T47D (cell line): ENCODE measurements at places on chromosomes 4 and X.

GRCh38 chrX:150199181-150199580 lies 163.9 kb upstream of the MAMLD1 start:
- no peak for DNase-seq

GRCh38 chr4:57324673-57325307 lies 214.6 kb upstream of the IGFBP7 start:
- DNase-seq = no peak

DNA sequence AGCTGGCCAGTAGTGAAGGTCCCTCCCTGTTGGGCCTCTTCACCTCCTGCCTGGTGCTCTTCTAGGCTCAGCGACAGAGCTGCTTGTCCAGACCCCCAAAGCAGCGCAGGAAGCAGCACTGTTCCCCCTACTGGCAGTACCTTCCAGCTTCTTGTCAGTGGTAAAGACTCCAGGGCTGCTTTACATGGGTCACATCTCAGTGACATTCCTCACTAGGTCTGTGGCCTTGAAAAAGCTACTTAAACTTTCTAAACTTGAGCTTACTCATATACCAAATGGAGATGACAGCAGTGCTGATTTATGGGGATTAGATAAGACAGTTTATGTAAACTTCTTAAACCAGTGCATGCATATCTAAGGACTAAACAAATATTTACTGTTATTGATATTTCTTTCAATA lies 117.3 kb downstream of the FAT4 start:
- no peak for DNase-seq

GRCh38 chrX:107102980-107103379 lies 15.6 kb downstream of the RBM41 start:
- peak; percentile 12 for DNase-seq

DNA sequence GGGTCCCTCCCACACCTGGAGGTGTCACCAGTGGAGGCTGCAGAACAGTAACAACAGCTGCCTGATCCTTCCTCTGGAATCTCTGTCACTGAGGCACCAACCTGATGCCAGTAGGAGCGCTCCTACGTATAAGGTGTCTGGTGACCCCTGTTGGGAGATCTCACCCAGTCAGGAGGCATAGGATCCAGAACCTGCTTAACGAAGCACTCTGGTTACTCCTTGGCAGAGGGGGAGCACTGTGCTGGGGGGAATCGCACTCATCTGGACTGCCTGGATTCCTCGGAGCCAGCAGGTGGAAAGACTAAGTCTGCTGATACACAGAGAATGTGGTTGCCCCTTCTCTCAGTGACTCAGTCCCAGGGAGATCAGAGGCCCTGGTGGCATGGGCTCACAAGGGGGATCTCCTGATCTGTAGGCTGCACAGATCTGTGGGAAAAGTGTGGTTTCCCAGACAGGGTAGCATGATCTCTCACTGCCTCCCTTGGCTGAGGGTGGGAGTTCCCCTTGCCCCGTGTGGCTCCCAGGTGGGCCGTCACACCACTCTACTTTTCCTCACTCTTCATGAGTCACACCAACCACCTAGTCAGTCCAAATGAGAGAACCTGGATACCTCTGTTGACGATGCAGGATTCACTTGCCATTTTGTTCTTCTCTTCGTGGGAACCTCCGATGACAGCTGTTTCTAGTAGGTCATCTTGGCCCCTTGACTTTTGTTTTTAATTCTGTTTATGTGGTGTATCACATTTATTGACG lies 305.9 kb downstream of the IDS start:
- no peak for DNase-seq

- no peak for DNase-seq
Observed at GRCh38 chr4:108959491-108959890, 196.6 kb upstream of the ETNPPL start.

DNA sequence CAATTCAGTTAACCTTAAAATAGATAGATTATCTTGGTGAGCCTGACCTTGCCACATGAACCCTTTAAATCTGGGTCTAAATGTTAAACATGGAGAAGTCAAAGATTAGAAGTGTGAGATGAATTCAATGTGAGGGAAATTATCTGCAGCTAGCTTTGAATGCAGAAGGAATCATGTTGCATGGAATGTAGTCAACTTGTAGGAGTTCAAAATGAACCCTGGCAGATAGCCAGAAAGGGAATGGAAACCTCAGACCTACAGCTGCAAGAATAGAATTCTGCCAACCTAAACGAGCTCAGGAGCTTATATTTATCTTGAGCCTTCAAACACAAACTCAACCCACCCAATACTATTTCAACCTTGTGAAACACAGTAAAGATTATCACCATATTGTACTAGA lies 632.5 kb downstream of the KCTD8 start:
- no peak for DNase-seq

DNA sequence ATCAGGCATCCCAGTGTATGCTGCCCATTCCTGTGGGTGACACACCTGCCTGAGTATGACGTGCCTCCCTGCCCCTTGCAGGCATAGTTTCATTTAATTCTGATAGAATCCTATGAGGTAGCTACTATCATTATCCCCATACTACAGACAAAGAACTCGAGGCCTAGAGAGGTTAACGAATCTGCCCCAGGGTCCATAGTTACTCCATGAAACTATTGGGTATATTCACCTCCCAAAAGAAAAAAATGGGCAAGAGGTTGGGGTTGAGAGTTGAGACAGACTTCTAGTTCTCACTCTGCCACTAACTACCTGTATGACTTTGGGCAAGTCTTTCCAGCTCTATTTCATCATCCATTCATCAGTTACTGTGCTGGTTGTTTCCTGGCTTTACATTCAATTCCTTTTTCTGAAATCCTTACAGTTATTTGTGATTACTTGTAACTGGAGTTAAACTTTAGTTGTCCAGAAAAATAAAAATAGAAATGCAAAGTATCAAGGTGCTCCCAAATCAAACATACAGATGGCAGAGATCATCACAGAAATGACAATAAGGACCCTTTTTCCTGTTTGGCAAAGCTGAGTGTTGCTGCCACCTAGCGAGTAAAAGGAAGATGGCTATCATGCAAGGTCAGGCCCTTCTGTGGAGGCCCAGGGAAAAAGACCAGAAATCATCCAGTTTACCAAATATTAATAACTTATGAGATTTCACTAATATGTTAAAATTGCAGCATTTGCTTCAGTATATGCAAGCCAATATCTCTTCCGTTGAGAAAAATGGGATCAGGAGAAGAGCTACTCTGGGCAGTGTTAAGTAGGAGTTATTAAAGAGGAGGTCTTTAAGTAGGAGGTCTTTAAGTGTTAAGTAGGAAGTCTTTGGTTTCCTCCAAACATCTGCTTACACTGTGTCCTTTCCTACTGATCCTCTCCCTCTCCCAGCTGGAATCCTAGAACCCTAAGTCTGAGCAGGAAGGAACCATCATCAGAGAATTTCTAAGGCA lies 17.1 kb upstream of the MAP7D3 start:
- DNase-seq = peak; percentile 27

DNA sequence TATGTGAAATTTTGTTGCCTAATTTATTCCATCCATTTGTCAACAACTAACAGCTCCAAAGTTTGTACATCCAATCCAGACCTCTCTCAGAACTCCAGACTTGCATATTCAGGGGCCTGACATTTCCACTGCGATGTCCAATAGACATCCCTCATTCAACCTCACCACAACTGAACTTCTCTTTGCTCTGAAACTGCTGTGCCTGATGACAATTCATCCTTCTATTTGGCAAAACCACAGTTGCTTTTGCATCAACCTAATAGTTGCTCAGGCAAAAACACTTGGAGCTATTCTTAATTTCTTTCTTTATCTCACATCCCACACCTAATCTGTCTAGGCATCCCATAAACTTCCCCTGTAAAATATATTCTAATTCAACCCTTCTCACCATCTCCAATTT lies 56.5 kb downstream of the ANTXR2 start:
- no peak for DNase-seq
